ENCODE measurements at places on chromosomes 13 and 19.

DNA sequence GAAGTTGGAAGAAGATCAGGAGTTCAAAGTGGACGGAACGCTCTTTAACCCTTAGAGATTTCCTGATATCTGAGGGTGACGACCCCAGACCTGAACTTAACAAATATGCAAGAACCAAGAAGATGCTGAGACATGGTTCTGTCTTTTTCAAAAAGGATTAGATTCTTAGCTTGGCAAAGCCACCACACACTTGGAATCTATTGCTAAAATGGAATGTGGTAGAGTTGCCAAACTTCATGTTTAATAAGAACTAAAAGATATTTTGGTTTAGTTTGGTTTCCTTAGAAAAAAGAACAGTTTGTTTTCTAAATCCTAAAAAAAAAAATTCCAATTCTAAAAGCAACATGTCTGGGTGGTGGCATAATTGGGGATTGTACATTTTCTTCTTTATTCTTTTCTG, 29.5 kb downstream of the UNC13A start:
- DNase-seq = no peak

- no peak for DNase-seq
These were observed 6.6 kb upstream of the FLT1 start for GRCh38 chr13:28501547-28501946.

DNA sequence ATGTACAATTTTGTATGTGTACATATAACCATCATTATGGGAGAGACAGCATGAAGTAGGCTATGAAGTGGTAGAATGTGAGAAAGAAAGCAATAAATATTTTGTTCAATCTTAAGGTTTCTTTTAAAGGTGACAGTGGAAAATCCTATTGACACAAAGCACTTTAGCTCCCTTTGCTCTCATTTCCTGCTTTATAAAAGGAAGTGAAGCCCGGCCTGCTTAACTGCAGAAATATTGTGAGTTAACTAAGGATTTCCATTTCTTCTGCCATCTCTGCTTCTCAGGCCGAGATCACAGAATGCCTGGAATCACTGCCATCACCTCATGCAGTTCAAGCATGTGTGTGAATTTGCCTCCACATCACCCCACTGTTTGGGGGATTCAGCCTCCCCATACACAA, 83.5 kb downstream of the FRY start:
- DNase-seq = no peak

DNA sequence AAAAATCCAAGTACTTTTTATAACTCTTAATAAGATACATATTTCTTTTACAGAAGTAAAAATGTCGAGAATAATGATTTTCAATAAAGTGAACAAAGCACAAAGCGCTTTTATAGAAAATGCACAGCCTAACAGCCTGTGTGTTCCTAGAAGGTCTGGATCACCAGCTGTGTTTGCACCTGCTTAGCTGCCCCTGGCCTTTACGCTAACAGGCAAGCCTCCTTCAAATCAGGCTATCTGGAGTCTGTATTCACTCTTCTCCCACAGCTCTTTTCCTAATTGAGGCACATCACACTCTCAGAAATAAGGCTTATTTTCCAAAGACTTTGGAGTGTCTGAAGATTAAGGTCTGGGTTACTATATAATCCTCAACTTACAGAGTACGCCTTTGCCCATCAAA, 183.1 kb downstream of the LHFPL6 start:
- no peak for DNase-seq

GRCh38 chr19:8239528-8240273, 30.5 kb downstream of the CERS4 start:
- DNase-seq = no peak

- DNase-seq = no peak
These were observed 36.6 kb downstream of the SERTM1 start for GRCh38 chr13:36710396-36710795.

- no peak for DNase-seq
These were observed 78.7 kb downstream of the IPO5 start for GRCh38 chr13:98032168-98032567.

- no peak for DNase-seq
These were observed 1418.4 kb downstream of the UQCRFS1 start for GRCh38 chr19:27794494-27795042.

- no peak for DNase-seq
These were observed 1370.3 kb upstream of the MIR17HG start for GRCh38 chr13:89977203-89977602.

DNA sequence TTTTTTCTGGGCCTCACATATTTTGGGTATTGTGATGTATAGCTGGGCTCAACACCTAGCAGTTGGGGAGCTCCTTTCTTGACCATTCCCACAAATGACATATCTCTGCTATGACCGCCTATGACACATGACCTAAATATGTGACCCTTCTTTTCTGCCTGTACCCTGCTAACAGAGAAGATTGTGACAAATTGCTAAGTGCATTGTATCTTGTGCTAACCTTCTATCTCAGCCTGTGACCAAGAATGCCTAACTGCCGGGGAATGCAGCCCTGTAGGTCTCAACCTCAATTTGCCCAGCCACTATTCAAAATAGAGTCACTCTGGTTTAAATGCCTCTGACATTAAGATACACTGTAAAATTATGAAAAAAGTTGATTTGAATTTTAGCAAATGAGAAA, 6.8 kb upstream of the ZNF429 start:
- no peak for DNase-seq

- DNase-seq = peak; percentile 96
These were observed 7.0 kb upstream of the CBLC start for GRCh38 chr19:44770550-44771257.

DNA sequence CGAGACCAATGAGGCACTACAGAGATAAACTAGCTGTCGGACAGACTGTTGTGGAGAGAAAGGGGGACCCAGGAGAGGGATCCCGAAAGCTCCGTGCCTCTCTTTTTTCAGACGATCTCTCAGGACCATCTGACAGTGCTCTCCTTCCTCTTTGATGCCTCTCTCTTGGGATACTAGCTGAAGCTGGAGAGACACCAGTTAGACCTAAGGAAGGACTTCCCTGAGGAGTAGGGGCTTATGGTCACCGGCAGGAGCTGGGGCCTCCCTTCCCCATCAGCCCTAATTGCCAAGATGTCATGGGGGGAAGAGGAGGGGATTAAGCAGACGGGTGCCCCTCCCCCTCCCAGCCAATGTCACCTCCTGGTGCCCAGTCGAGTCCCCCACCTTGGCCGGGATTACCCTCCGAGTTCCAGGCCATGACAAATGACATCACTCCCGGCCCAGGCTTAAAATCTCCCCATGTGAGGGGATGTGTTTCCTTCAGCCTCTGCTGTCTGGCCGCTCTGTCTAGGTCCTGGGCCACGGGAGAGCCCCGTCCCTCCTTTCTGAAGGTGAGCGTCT, at the start of gene CRX:
CRX (plus strand) TSS at position 478 of the 561 bp plus-strand sequence. CDS start 12,507 bp downstream, outside the sequence.
- DNase-seq = no peak

DNA sequence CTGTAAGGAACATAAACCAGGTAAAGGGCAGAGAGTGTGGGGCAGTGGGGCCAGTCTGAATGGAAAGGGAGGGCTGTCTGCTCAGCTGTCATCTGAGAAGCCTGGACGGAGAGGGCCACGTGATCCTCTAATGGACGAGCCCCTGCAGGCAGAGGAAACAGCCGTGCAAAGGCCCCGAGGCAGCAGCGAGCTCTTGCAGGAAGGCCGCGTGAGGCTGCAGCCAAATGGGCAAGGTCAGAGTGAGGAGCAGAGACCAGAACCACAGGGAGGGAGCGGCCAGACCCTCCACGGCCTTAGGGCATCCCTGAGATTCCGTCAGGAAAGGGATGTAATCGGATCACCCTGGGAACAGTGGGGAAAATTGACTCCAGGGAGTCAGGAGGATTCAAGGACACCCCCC, 4.4 kb downstream of the LILRB4 start:
- DNase-seq = no peak

DNA sequence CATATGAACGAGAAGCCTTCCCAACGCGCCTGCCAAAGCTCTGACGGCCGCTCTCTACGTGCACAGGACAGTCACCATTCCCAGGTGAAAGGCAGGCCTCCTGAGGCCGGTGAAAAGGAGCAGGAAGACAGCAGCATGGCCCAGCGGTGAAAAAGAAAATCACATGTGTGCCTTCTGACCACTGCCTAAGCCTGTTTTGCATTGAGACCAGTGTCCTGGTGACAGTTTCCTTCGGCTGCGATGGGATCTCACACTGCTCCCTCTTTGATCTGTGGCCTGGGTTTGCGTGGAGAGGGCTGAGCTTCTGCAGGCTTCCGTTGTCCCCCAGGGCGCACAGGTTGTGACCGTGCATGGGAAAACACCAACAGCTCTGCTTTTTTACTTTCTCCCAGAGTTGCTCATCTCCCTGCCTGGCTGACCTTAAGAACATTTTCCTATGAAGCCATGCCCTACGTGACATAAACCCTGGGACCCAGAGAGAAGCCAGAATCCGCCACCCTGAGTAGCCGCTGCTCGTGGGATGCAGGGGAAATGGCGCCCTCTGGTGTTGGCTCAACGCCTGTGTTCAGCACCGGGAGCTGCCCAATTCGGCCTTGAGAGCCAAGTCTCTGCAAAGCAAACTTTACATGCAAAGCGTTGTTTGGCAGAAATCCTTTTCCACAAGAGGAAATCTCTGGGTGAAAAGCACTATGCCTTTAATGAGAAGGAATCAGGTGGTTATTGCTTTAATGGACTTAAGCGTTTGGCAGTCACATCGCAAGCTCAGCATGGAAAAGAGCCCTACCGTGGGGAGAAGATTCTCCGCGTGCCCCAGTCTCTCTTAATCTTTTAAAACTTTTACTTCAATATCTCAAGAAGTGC, 112.2 kb upstream of the GPR12 start:
- DNase-seq = peak; percentile 16

DNA sequence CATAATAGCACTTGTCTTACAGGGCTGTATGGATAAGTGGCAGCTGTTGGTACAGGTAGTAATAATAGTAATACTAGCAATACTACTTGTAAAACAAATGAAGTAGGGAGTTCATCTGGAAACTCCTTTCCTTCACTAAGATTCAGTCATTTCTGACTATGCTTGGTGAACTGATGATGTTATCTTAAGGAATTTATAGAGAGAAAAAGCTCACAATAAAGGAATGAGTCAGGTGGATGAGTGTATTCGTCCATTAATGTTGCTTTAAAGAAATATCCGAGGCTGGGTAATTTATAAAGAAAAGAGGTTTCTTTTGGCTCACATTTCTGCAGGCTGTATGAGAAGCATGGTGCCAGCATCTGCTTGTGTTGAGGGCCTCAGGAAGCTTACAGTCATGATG, 477.3 kb downstream of the KLF12 start:
- DNase-seq = no peak

- DNase-seq = no peak
These were observed 213.7 kb downstream of the SLITRK5 start for GRCh38 chr13:87884884-87885283.

- DNase-seq = no peak
These were observed 353.2 kb downstream of the SPRY2 start for GRCh38 chr13:79987761-79988160.

- no peak for DNase-seq
These were observed 126.8 kb upstream of the CACNA1A start for GRCh38 chr19:13633109-13633508.

- no peak for DNase-seq
These were observed 67.6 kb upstream of the TDRD3 start for GRCh38 chr13:60329221-60329923.

GRCh38 chr13:50366488-50367174, 351.4 kb downstream of the KCNRG start:
- peak; percentile 71 for DNase-seq

- peak; percentile 68 for DNase-seq
These were observed 103.6 kb upstream of the MYCBP2 start for GRCh38 chr13:77430377-77430951.

DNA sequence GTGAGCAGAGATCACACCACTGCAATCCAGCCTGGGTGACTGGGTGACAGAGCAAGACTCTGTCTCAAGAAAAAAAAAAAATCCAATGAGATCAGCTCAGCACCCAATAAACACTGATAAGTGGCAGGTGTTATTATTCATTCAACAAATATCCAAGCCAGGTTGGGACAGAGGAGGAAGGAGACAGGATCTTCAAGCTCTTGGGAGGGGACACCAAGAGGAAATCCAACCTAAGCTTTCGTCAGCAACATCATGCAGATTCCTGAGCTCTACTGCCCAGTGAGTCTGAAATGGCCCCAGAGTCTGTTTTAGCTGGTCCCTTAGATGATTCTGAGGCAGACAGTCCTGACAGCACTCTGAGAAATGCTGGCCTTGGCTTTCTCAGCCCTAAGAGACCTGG, 7.7 kb downstream of the RFX1 start:
- DNase-seq = no peak

GRCh38 chr13:64029343-64030093, 2613.9 kb upstream of the PCDH20 start:
- DNase-seq = no peak

DNA sequence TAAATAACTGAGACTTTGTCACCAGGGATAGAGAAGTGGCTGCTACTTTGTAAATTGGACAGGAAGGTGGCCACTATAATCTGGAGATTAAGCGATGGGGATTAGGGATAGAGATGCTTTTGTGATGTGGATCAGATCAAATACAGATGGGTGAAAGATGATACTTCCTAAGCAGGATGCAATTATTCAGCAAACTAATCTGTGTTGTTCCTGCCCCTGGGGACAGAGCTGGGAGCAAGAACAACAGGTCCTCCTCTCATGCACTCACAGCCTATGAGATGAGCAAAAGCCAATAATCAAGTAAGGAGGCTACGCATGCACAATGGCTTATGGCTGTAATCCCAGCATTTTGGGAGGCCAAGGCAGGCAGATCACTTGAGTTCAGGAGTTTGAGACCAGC, 4.6 kb downstream of the RGL3 start:
- no peak for DNase-seq

- DNase-seq = no peak
These were observed 891.5 kb downstream of the EFNB2 start for GRCh38 chr13:105643966-105644365.

- peak; percentile 72 for DNase-seq
These were observed 1.2 kb downstream of the S1PR4 start for GRCh38 chr19:3179739-3180293.

GRCh38 chr13:20174656-20175405, 14.0 kb upstream of the GJA3 start:
- peak; percentile 56 for DNase-seq

GRCh38 chr19:7646426-7646700, 9.5 kb downstream of the STXBP2 start:
- DNase-seq = no peak

GRCh38 chr13:75452564-75452963, 29.4 kb downstream of the TBC1D4 start:
- DNase-seq = no peak

- no peak for DNase-seq
These were observed 1.6 kb downstream of the ZNF730 start for GRCh38 chr19:23118400-23118799.

GRCh38 chr13:79709471-79709870, 228.5 kb downstream of the NDFIP2 start:
- no peak for DNase-seq

DNA sequence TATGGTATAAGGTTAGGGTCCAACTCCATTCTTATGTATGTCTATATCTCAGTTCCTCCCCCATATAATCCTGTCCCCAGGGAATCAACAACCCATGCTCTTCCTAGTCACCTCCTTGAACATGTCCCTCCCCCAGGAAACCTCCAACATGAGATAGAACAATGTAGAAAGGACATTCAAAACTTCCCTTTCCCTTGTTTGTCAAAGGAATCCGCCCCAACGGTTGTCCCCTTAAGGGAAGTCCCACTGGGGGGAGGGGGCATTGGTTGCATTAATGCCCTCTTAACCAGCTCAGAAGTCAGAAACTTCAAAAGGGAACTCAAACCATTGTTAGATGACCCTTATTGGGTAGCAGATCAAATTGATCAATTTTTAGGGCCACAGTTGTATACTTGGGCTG, 6.8 kb upstream of the ZNF561 start:
- no peak for DNase-seq

- DNase-seq = no peak
These were observed 639 bp downstream of the STARD13 start for GRCh38 chr13:33284916-33285315.
